HFFc6 (cell line): ENCODE measurements at places on chromosomes 16 and 17.

- DNase-seq, result peak; percentile 62
These were observed 1.0 kb downstream of the ST3GAL2 start for GRCh38 chr16:70437582-70438557.

- DNase-seq, result peak; percentile 75
These were observed 527 bp upstream of the UBE2Z start for GRCh38 chr17:48907713-48908046.

GRCh38 chr17:61005358-61005757, 327.7 kb downstream of the BCAS3 start:
- DNase-seq, result no peak

DNA sequence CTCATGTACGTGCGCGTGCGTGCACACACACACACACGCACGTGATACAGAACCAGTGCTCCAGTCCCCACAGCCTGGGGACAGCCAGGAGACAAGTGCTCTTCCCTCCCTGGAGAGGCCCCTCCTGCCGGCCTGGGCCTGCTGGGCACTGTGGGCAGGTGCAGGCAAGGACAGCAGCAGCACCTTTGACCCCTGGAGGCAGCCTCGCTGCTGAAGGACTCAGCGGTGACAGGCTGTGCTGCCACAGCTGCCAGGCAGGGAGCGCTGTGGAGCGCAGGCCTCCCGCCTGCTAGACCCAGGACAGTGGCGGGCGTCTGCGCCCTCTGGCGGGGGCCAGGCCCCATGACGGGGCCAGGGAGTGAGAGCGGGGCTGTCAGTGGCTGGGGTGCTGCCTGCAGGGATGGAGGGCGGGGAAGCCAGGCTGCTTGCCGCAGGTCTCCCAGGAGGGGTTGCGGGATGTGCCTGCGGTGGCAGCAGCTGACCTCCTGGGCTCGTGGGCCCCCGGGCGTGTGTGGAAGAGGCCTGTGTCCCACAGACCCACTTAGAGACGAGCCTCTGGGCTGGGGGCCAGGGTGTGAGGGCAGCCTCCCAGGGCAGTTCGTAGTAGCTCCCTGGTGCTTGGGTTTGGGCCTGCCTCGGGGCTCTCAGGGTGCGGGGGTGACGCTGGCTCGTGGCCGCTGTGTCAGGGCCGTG, 63.5 kb upstream of the PVALEF start:
- DNase-seq, result peak; percentile 75

- DNase-seq, result no peak
These were observed 288.6 kb downstream of the SNX29 start for GRCh38 chr16:12265108-12265507.

DNA sequence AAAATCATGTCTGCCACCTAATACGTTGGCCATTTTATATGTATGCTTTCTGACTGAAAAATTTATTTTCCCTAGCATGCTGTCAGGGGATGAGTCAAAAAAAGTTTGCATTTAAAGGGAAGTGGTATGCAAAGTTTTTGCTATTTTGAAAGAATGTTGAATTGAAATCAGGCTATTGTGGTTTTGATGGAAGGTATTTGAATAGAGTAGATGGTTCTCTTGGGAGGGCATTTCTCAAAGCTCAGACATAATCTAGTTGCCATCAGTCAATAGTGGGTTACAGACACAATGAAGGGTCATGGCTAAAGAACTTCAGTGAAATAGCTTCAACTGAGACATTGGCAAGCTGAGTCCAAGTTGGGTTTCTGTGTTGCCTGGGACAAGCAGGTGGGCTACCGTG, 102.4 kb downstream of the MAP2K6 start:
- DNase-seq, result no peak

- DNase-seq, result no peak
These were observed 740 bp upstream of the POLR3E start for GRCh38 chr16:22296225-22297113.

DNA sequence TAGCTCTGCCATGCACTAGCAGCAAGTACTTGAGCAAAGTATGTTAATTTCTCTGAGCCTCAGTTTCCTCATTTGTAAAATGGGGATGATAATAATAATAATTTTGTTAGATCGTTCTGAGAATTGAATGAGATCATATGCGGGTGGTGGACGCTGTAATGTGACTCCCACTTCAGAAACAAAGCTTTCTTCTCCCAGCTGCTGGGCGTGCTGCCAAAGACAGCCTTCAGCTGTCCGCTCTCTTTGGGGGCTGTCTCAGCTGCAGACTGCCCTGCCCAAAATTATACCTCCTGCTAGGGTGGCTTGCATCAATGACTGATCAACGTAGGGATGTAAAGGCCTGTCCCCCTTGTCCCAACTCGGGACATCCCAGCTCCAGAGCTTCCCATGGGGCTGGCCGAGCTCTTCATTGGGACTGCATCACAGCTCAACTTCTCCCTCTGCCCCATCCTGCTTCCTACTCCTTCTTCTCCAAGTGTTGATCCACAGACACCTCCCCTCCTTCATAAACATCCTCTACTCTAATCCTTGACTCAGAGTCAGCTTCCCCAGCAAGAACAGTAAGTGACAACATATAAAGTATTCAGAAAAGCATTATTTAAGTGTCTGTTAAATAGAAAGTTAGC, 30.7 kb upstream of the CDH5 start:
- DNase-seq, result no peak

DNA sequence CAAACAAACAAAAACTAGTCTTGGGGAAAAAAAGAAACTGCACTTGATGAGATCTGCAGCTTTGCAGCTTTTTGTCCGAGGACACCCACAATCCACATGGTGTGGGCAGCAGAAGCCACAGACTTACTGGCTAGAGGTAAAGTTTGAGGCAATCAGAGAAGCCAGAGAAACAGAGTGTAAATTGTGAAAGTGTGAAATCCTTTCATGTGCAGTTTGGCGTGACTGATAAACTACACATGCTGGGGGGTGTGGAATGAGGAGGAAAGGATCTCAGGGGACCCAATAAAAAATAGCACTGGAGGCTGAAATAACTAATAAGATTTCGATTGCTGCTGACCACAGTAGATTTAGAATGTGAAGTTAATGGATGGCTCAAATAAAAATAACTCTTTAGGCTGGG, 42.4 kb upstream of the HOXB13 start:
- no peak for DNase-seq

DNA sequence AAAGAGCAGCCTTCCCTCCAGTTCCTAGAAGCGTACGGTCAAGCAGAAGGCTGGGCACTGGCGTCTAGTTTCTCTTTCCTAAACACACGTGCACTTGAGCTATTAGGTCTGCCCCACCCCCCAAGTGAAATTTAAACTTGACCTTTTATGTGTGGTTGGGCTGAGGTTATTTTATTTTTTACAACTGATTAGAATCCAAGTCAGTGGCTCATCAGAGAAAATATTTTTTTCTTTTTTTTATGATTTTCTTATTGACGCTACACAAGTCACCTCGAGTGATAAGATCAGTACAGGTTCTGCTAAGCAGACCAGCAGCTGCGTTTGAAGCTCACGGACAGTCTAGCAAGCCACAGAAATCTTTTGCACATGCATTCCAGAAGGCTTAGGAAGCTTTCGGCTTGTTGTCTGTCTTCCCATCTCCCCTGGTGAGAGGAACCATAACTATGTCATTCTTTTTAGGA, 95.1 kb downstream of the ZFHX3 start:
- DNase-seq, result peak; percentile 82

DNA sequence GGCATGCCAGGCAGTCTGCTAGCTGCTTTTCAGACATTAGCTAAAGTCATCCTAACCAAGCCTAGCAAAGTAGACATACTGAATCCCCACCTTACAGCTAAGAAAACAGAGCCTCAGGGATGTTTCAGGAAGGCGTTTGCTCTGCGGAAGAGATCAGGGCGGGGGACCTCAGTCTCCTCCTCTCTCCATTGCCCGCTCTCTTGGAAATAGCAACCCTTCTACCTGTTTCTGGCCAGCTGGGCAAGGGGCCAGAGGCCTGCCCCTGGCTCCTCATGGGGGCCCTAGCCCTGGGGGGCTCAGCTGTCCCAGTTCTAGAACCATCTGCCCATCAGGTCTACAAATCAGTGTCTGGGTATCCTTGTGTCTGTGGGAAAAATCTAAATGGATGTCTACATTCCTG, 14.5 kb downstream of the PITPNM3 start:
- no peak for DNase-seq

DNA sequence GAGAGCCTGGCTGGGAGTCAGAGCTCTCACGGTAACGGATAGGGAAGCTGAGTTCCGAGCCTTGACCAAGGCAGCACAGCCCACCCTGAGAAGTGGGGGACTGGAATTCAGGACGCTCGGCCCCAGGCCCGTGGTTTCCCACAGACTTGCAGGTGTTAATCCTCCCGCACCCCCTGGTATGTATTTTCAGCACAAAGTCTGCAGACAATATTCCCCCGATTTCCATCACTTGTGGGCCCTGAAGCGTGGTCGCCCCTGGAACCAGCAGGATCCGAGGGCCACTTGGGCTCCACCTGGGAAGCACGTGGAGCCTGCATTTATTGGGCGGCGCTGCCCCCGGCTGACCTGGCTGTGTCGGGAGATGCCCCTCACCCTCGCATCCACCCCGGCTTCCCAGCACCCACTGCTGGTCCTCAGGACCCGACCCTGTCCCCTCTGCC, 60.2 kb downstream of the WSB1 start:
- no peak for DNase-seq

- no peak for DNase-seq
These were observed 5.3 kb upstream of the NPIPB7 start for GRCh38 chr16:28477311-28477920.

- no peak for DNase-seq
These were observed 1380.6 kb downstream of the CDH8 start for GRCh38 chr16:60655514-60656153.
